ENCODE measurements at places on chromosomes 7 and 10.
A peak's percentile ranks its signal among the peaks of the same experiment; 100 is the strongest.

GRCh38 chr10:5949009-5949759, 28.2 kb downstream of the IL15RA start:
- DNase-seq, result no peak

DNA sequence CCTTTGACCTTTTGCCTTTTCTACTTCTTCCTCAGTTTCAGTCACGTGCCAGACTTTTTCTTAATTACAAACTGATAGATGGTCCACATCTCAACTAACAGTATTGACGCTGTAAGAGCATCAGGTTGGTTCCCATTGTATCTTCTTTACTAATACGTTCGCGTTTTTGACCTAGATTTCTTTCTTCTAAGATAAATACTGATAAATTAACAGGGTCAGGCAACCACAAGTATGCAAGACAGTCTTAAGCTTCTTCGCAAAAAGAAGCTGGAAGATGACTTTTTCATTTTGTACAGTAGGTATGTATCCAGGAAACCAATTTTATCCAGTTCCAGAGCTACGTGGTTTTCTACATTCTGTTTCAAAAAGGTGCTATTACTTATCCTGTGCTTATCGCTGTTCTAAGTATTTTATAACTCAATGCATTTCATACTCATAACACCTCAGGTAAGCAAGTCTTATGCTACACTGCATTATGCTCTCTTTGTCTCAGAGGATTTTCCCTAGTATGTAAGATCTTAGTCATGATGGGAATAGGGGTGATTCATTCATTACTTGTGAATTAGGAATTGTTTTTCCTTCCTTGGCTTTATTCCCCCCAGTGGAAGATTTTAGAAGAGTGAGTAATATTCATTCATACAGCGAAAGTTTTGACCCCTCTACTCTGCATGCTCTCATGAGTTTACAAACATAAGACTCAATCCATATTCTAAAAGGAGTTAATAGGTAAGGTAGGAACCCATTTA, 955 bp downstream of the DUS4L start:
- no peak for DNase-seq

DNA sequence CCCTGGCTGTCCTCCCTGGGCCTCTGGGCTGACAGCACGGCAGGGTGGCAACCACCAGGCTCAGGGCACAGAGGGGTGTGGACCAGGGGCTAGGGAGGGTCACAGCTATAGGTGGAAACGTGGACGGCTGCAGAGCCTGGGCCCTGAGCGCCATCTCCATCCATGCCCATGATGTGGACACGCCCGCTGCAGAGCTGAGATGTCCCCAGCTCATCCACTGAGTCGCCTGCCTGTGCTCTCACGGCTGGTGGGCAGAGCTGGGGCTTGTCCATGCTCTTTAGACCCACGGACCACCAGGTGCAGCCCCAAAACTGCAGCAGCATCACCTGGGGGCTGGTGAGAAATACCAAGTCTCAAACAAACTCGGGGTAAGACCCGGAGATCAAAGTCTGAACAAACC, 16.1 kb downstream of the TECPR1 start:
- DNase-seq, result no peak

- no peak for DNase-seq
Measured at GRCh38 chr10:106474876-106475275, 689.6 kb downstream of the SORCS1 start.

GRCh38 chr10:124007773-124008145, 85.6 kb downstream of the CHST15 start:
- no peak for DNase-seq

GRCh38 chr7:22200238-22200637, 156.7 kb downstream of the RAPGEF5 start:
- no peak for DNase-seq

DNA sequence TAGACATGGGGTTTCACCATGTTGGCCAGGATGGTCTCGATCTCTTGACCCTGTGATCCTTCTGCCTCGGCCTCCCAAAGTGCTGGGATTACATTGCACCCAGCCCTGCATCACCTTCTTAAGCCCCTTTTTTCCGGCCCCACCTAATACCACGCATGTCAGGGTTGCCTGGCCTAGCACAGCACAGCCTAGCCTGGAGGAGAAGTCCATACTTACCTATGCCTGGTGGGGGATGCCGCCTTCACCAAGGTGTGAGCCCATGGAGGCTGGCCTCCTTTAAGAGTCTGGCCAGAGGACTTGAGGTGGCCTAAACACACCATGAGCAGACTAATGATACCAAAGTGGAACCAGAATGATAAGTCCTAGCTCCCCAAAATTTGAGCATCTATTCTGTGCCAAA, 22.0 kb upstream of the CUX1 start:
- DNase-seq, result no peak

- DNase-seq, result no peak
Measured at GRCh38 chr7:6032167-6032566, 991 bp downstream of the ANKRD61 start.

DNA sequence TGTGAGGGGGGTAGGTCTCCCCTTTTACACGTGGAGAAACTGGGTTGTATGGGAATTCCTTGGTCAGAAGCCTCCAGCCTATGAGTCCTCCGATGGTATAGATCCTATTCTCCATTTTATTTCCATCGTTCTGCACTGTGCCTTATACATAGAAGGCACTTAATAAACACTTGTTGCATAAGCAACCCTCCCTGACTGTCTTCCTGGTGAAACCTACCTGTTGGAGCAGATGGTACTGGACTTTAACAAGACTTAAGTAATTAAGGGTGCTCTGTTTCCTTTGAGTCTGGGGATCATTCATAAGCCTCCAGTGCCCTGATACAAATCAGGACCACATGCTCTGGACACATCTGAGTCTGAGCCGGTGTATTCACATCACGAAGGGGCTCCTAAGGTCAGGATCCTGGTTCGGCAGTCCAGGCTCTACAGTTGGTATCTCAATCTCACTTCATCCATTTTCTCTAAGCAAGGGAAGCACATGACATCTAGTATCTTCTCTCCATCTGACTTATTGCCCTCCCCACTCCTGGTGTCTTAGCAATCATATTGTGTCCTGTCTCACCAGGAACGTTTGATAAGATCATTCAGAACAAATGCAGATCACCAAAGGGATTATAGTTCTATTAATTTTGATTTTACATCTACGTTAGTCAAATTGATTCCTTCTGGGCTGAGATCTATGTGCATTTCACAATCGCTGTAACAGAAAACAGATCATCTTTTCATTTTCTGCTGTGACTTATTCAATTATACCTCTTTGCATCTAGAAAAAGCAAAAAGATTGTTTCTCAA, 22.8 kb upstream of the EZH2 start:
- DNase-seq, result no peak

GRCh38 chr7:40979296-40979695, 723.6 kb downstream of the INHBA start:
- no peak for DNase-seq

DNA sequence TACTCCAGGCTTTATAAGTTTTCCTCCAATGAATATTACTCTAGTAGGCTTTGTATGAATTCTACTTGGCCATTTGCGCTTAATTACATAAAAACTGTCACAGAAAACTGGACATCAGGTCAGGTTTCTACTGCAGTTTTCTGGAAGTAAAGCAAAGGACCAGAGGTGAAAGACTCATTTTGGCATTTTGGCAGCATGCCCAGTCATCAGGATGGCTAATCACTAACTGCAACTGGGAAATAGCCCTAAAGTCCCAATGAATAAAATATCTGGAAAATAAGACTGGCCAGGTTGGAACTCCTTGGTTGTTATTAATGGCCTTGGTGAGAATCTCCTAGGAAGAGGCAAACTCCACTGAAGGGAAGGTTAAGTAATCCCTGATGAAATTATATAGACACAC, 75.5 kb downstream of the COPG2 start:
- no peak for DNase-seq

DNA sequence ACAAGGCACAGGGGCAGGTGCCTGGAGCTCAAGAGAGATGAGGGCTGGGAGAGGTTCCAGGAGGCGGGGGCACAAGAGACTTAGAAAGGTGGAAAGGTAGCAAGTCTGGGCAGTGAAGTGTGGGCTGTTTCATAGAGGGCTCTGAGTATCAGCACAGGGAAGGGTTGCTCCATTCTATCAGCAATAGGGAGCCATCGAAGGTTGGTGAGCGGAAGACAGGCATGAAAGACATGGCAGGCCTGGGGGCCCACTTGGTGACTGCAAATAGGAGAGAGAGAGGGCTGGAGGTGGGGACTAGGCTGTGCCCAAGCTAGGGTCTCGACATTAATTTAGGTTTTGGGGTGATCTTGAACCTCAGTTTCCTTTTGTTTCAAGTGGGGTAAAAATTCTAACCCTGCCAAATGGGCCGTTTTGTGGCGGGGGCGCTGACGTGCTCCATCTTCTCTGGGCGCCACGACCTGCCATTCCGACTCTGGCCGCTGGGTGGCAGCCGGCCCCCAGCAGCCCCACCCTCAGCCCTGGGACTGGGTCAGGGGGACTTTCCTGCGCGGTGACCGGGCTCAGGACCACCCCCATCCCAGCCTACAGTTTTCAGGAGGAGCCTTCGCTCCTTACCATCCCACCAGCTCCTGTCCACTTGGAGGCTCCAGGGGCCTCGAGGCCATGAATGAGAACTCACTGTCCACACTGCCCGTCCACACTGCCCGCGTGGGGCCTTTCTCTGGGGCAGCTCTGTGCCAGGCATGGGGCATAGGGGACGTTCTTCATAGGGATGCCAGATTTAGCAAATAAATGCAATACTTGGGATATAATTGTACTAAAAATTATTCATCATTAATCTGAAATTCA, 37.2 kb upstream of the PCBD1 start:
- peak; percentile 33 for DNase-seq

DNA sequence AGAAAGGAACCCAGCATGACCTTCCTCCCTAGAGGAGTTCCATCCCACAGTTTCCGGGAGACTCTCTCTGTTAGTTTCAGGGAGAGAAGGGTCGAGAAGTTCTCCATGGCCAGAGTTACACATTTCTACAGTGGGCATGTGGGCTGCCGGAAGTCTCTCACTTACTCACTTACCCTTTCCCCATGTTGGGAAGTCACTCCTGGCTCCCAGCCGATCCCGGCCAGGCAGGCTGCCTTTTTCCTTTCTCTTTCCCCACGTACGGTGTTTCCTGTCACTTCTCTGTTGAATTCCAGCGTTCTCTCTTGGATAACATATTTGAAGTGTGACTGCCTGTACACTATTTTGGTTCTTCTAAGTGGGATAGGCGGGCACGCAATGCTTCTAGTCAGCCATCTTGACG, 3.5 kb downstream of the TEX36 start:
- DNase-seq, result no peak

- no peak for DNase-seq
Measured at GRCh38 chr7:55441774-55442522, 76.8 kb downstream of the LANCL2 start.

GRCh38 chr10:71696628-71697326, 22.8 kb downstream of the C10orf105 start:
- no peak for DNase-seq

Measured in activated naive CD4-positive, alpha-beta T cell (primary cell).